ENCODE measurements at places on chromosomes 1 and 21.

DNA sequence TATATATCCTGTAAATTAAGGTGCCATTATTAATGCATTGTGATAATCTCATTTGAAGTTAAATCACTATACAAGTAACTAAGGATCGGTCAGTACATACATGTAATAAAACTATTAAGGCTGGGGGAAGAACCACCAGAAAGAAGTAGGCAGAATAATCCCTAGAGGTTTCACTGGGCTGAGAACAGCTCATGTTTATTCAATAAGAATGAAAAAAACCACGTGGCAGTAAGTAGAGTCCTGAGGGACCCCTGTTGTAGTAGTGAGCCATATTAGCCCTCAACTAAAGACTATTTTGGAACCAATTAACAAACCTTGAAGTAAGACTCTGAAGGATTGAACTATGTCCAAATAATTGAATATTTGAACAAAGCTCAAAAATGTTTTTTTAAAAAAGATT lies 46.9 kb upstream of the ADAM30 start:
- no peak for DNase-seq

DNA sequence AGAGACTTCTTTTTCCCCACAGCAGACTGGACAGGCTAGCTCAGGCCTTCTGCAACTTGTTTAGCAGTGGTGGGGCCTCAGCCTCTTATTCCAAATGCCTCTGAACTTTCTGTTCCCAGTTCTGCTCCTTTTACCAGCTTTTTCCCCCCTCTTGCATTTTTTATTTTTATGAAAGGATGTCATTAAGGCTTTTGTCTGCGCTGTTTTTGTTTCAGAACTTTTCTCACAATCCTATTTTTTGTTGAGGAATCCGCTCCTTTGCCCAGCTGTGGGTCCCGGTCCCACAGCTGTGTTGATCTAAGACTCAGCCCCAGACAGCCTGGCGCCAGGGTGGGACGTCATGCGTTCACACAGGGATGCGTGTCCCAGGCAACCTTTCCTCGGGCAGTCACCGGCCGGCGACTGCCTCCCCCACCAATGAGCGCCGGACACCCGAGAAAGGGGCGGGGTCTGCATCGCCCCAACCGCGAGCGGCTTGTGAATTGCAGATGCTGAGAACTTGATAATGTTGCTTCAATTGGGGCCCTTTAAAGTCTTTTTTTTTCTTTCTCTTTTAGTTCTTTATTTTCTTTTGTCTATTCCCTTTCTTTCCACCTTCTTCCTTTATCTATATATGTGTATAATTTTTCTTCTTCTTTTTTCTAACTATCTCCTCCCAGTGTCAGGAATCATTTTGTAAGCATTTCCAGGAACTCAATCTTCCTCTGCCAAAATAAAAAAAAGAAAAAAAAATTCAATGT lies 3.0 kb upstream of the ID3 start:
- no peak for DNase-seq

GRCh38 chr21:43965911-43966585 lies 46.1 kb upstream of the TRAPPC10 start:
- no peak for DNase-seq

GRCh38 chr1:191490303-191490702 lies 668.0 kb upstream of the RGS18 start:
- no peak for DNase-seq

- DNase-seq: no peak
These were observed 85.4 kb downstream of the TLR5 start for GRCh38 chr1:223057569-223058093.

DNA sequence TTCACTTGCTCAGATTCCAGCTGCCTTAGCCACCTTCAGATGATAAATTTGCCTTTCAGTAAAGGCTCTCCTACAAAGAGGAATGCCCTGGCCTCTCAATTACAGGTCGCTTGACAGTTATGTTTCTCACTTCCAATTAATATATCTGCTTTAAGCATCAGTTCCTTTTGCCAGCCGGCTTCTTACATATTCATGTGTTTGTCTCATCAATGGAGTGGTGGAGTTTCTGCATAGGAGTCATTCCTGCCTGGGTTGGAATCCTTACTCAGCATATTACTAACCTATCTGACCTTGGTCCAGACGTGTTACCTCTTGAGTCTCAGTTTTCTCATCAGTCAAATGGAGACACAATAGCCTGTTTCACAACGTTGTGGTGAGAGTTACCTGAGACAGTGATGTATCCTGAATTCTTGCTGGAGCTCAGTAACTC lies 9.4 kb upstream of the SESN2 start:
- DNase-seq: no peak

- no peak for DNase-seq
These were observed 89.8 kb downstream of the LRRC53 start for GRCh38 chr1:74422421-74423292.

All from stimulated activated CD4-positive, alpha-beta T cell treated with anti-CD3 and anti-CD28 coated beads, Interleukin-4, amount 100 ng/mL, for 4 hours (primary cell).